ENCODE measurements at places on chromosomes 5 and 9. TPM values are rescaled to one million over a fixed set of nuclear protein-coding genes. Genes with fewer than 3 reads are reported as not detected.
A peak's percentile ranks its signal among the peaks of the same experiment; 100 is the strongest.

Gene ACTBL2
- not detected for total RNA-seq

DNA sequence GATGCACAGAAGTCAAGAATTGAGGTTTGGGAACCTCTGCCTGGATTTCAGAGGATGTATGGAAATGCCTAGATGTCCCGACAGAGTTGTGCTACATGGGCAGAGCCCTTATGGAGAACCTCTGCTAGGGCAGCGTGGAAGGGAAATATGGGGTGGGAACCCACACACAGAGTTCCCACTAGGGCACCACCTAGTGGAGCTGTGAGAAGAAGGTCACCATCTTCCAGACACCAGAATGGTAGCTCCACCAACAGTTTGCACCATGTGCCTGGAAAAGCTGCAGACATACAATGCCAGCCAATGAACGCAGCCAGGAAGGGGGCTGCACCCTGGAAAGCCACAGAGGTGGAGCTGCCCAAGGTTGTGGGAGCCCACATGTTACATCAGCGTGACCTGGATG, 104.5 kb downstream of the STK32A start:
- H3K27ac ChIP-seq: no peak overlapping the region
- H3K4me1 ChIP-seq: no peaks in the 10 kb centered on the region
- H3K27me3 ChIP-seq: no peaks in the 10 kb centered on the region
- no peak overlapping the region for H3K4me3 ChIP-seq
- no peaks in the 10 kb centered on the region for H3K36me3 ChIP-seq

DNA sequence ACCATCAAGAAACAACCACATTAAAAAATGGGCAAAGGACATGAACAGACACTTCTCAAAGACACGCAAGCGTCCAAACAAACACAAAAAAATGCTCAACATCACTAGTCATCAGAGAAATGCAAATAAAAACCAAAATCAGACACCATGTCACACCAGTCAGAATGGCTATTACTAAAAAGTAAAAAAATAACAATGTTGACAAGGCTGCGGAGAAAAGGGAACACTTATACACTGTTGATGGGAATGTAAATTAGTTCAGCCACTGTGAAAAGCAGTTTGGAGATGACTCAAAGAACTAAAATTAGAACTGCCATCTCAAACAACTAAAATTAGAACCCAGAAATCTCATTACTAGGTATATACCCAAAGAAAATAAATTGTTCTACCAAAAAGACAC, 80.4 kb downstream of the CAAP1 start:
- H3K27me3 ChIP-seq: no peaks in the 10 kb centered on the region
- no peaks in the 10 kb centered on the region for H3K36me3 ChIP-seq
- H3K4me3 ChIP-seq: no peak overlapping the region
- no peak overlapping the region for H3K27ac ChIP-seq
- no peak for DNase-seq

DNA sequence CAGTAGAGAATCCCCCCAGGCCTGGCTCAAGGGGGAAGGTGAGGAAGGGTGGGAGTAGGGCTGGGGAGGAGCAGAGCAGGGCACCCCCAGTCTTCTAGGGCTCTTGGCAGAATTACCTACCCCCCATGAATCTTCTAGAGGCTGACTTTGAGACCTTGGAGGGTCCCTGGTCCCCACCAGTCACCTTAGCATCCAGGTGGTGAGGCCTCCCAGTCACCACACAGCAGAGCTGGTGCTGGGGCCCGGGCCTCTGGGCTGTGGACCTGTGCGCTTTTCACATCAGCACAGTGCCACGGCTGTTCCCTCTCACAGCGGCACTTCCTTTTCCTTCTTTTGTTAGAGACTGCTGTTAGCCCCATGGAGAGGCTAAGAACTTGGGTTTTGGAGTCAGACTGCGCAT, 148.6 kb upstream of the PITX1 start:
- DNase-seq: no peak
- no peaks in the 10 kb centered on the region for H3K4me1 ChIP-seq
- H3K27me3 ChIP-seq: no peaks in the 10 kb centered on the region
- no peak overlapping the region for H3K4me3 ChIP-seq
- no peaks in the 10 kb centered on the region for H3K36me3 ChIP-seq

DNA sequence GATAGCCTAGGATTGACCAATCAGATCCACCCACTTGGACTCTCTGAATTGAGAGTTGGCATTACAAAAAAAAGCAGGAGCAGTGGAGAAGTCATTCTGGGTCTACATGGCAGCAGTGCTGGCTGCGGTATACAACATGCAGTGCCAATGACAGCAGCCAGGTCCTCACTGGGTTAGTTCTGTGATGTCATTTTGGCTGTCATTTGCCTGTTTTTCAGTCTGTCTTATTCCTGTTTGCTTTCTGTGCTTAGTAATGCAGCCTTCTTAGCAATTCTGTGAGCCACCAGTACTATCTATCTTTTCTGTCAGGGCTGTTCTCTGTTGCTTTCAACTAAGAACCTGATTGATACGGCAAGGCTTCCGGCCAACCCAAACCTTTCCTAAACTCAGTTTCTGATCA, 471.8 kb downstream of the BNC2 start:
- H3K36me3 ChIP-seq: no peaks in the 10 kb centered on the region
- H3K27ac ChIP-seq: no peak overlapping the region
- no peak for DNase-seq
- H3K27me3 ChIP-seq: no peaks in the 10 kb centered on the region
- H3K4me1 ChIP-seq: no peaks in the 10 kb centered on the region

Gene BAAT
- total RNA-seq: not detected

GRCh38 chr9:8329561-8330283, 530.1 kb upstream of the DMAC1 start:
- H3K36me3 ChIP-seq: no peaks in the 10 kb centered on the region
- H3K4me1 ChIP-seq: no peaks in the 10 kb centered on the region
- no peak overlapping the region for H3K27ac ChIP-seq
- no peaks in the 10 kb centered on the region for H3K27me3 ChIP-seq

Gene ADRB2
- total RNA-seq: 29.0 TPM

- no peak overlapping the region for H3K27ac ChIP-seq
- H3K36me3 ChIP-seq: no peaks in the 10 kb centered on the region
- H3K4me1 ChIP-seq: peaks cover under 1% of the 10 kb centered on the region
- DNase-seq: no peak
Observed at GRCh38 chr9:93586290-93587057, 10.1 kb downstream of the PHF2 start.

GRCh38 chr5:116137544-116138378, 52.9 kb downstream of the COMMD10 start:
- no peak overlapping the region for H3K4me3 ChIP-seq
- no peaks in the 10 kb centered on the region for H3K4me1 ChIP-seq
- no peak overlapping the region for H3K27ac ChIP-seq
- no peaks in the 10 kb centered on the region for H3K36me3 ChIP-seq
- no peaks in the 10 kb centered on the region for H3K27me3 ChIP-seq

Gene DPYSL3
- 113 TPM for total RNA-seq

DNA sequence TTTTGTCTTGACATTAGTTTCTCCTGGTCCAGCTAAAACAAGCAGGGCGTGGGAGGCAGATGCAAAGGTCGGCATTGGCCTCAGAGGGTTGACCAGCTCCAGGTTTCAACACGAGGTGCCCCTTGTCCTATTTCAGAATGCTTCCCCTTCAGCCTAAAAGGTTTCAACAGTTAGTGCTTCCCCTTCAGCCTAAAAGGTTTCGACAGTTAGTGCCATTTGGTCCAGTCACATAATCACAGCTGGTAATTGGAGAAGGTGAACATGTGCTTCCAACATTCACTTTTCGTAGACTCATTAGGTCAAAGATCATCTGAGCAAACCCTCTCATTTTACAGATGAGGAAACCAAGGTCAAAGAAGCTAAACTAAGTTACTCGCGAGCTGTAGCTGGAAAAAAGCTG, 270.3 kb upstream of the MAP3K1 start:
- no peaks in the 10 kb centered on the region for H3K36me3 ChIP-seq
- no peak overlapping the region for H3K27ac ChIP-seq
- H3K4me1 ChIP-seq: no peaks in the 10 kb centered on the region
- no peak overlapping the region for H3K4me3 ChIP-seq

GRCh38 chr5:66242050-66242715, 98.1 kb downstream of the SREK1 start:
- H3K36me3 ChIP-seq: no peaks in the 10 kb centered on the region
- no peaks in the 10 kb centered on the region for H3K4me1 ChIP-seq
- H3K4me3 ChIP-seq: no peak overlapping the region
- H3K27me3 ChIP-seq: no peaks in the 10 kb centered on the region
- no peak overlapping the region for H3K27ac ChIP-seq

Gene FOXD4L5
- not detected for total RNA-seq

GRCh38 chr5:168047669-168048111, 243.8 kb upstream of the WWC1 start:
- H3K4me1 ChIP-seq: no peaks in the 10 kb centered on the region
- H3K36me3 ChIP-seq: no peaks in the 10 kb centered on the region
- peak; percentile 70 for DNase-seq
- H3K27me3 ChIP-seq: no peaks in the 10 kb centered on the region
- H3K27ac ChIP-seq: no peak overlapping the region

DNA sequence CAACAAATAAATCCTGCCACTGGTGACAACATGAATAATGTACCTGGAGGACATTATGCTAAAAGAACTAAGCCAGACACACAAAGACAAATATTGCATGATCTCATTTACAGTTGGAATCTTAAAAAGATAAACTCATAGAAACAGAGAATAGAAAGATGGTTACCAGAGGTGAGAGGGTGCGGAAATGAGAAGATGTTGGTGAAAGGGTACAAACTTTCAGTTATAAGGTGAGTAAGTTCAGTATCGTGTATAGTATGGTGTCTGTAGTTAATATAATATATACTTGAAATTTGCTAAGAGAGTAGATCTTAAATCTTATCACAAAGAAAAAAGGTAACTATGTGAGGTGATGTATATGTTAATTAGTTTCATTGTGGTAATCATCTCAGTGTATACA, 63.3 kb downstream of the PRRC1 start:
- H3K27me3 ChIP-seq: no peaks in the 10 kb centered on the region
- DNase-seq: no peak
- H3K36me3 ChIP-seq: no peaks in the 10 kb centered on the region
- H3K27ac ChIP-seq: no peak overlapping the region
- H3K4me3 ChIP-seq: no peak overlapping the region
- H3K4me1 ChIP-seq: no peaks in the 10 kb centered on the region

Gene TRIM23
- 12.6 TPM for total RNA-seq

- H3K27ac ChIP-seq: no peak overlapping the region
- no peaks in the 10 kb centered on the region for H3K36me3 ChIP-seq
- no peak overlapping the region for H3K4me3 ChIP-seq
- no peaks in the 10 kb centered on the region for H3K4me1 ChIP-seq
- DNase-seq: no peak
Observed at GRCh38 chr9:129995409-129996160, 47.4 kb downstream of the FNBP1 start.

DNA sequence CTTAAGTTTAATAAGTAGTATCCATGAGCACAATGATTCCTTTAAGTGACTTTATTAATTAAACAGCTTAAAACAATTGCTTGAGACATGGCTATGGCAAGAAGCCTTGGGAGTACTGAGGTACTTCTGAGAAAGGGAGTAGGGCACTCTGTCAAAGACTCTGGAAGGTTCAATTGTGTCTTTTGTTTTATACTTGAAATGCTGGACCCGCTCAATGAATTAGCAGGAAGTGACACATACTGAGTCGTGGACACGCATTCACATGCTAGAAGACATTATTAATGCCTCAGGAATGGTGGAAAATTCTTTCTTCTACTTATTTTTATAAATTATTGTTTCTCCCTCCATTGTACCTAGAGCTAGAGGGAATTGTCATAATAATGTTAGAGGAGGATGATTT, 347.3 kb upstream of the ZNF608 start:
- no peaks in the 10 kb centered on the region for H3K27me3 ChIP-seq
- H3K4me1 ChIP-seq: no peaks in the 10 kb centered on the region
- no peak overlapping the region for H3K27ac ChIP-seq
- no peak for DNase-seq

Gene PLEKHG4B
- 8.9 TPM for total RNA-seq

- no peak for DNase-seq
- H3K27me3 ChIP-seq: no peaks in the 10 kb centered on the region
- H3K36me3 ChIP-seq: no peaks in the 10 kb centered on the region
- no peak overlapping the region for H3K27ac ChIP-seq
Observed at GRCh38 chr5:110634475-110634874, 92.0 kb downstream of the TMEM232 start.

- H3K4me3 ChIP-seq: no peak overlapping the region
- no peaks in the 10 kb centered on the region for H3K4me1 ChIP-seq
- DNase-seq: no peak
- H3K27ac ChIP-seq: no peak overlapping the region
- no peaks in the 10 kb centered on the region for H3K27me3 ChIP-seq
Observed at GRCh38 chr5:122713041-122713440, 61.8 kb upstream of the SNX2 start.

DNA sequence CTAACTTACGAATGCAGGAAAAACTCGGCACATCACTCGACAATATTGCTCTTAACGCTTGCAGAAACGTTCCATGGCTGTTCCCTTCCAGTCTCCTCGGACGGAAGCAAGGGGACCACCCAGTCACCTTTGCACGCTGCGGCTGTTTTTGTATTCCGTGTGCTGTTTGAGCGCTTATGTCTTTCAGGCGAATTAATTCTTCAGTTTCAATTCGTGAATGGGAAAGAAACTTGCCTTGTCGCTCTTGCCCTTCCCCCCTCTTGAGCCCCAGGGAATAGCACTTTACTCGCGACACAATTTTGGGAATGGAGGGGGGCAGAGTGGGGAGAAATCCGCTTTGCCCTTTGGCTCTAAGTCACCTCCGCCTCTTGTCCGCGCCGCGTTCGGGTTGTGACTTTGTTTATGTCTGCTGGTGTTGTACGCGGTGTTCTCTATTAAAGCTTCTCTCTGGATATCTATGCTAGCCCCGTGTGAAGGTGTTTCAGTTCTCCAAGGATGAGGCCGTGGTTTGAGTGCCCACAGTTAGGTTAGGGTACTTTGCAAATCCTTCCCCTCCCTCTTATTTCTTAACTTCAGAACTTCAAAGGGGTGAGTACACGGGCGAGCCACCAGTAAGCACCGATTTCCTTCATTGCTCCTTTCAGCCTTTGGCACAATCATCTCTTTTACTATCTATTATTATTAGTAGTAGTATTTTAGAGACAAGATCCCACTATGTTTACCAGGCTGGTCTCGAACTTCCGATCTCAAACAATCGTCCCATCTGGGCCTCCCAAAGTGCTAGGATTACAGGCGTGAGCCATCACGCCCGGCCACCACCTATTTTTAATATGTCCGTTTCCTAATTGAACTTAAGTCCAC, 2.7 kb downstream of the FOXB2 start:
- H3K4me3 ChIP-seq: no peak overlapping the region
- H3K4me1 ChIP-seq: peaks cover 6% of the 10 kb centered on the region
- no peaks in the 10 kb centered on the region for H3K36me3 ChIP-seq
- no peak for DNase-seq
